ENCODE measurements at places on chromosomes 4 and X. TPM values are rescaled to one million over a fixed set of nuclear protein-coding genes. Genes with fewer than 3 reads are reported as not detected.

GRCh38 chrX:102957751-102958150 is 20.7 kb downstream of the RAB40AL start:
- DNase-seq: peak; percentile 5

GRCh38 chr4:189022440-189023035 is 883.3 kb downstream of the TRIML1 start:
- DNase-seq: peak; percentile 76

SMIM31 gene
- polyA plus RNA-seq: not detected

- DNase-seq: peak; percentile 6
These were observed 76.9 kb downstream of the TMLHE start for GRCh38 chrX:155535866-155536265.

All from IMR-90 (cell line).